Activated CD8-positive, alpha-beta T cell treated with anti-CD3 and anti-CD28 coated beads for 36 hours (primary cell): ENCODE measurements at places on chromosomes 1 and 21. TPM values are rescaled to one million over a fixed set of nuclear protein-coding genes. Genes with fewer than 3 reads are reported as not detected.

Gene TTLL7
- 1.4 TPM for total RNA-seq

DNA sequence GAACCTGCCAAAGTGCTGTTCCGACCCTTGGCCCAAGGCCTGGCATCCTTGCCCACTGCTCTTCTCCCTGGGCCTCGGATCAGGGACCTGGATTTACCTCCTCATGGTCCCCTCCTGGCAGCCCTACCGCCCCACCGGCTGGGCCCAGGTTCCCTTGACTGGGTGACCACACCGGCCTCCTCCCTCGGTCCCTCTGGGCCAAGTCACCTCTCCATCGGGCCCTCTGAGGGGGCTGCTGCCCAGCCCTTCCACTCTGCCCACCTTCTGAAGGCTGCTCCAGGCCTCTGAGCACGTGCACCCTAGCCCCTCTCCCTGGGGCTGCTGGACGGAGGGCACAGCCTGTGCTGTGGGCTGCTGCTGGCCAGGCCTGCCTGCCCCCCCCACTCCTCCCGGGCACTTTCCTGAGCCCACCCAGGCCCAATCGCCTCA is 9.3 kb upstream of the MMEL1 start:
- H3K4me1 ChIP-seq = peaks cover 7% of the 10 kb centered on the region
- DNase-seq = no peak
- no peaks in the 10 kb centered on the region for H3K27me3 ChIP-seq
- peak overlapping the region; percentile 88 for H3K4me3 ChIP-seq
- peak overlapping the region; percentile 91 for H3K27ac ChIP-seq
- peaks cover 3% of the 10 kb centered on the region for H3K36me3 ChIP-seq

Gene TMIGD3
- total RNA-seq = not detected

Gene UBASH3A
- 52.9 TPM for total RNA-seq

DNA sequence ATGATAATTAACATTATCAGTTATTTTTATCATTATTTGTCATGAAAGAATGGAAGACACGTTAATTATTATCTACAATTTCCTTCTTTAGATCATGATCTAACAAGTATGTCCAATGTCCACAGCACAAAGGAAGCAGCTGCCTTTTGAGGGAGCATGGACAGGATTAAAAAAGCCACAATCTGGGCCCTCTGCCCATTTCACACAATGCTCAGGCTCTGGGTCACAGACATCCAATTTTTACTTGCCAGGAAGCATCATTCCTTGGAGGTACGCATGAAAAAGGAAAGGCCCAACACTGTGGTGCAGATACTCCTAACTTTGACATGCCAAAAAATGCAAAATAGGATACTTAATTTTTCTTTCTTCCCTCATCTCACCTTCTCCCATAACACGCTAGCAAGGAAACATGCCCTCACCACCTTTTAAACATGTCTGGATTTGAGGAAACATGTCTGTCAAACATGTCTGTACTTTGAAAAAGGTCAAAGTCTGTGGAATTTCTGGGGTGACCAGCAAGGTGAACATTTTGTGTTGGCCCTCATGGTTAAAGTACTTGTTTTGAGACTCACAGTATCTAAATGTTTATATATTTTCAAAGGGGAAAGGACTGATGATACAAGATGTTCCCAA is 40.0 kb downstream of the GADD45A start:
- H3K36me3 ChIP-seq = no peaks in the 10 kb centered on the region
- H3K27ac ChIP-seq = no peak overlapping the region
- H3K27me3 ChIP-seq = peaks cover 3% of the 10 kb centered on the region
- DNase-seq = no peak

DNA sequence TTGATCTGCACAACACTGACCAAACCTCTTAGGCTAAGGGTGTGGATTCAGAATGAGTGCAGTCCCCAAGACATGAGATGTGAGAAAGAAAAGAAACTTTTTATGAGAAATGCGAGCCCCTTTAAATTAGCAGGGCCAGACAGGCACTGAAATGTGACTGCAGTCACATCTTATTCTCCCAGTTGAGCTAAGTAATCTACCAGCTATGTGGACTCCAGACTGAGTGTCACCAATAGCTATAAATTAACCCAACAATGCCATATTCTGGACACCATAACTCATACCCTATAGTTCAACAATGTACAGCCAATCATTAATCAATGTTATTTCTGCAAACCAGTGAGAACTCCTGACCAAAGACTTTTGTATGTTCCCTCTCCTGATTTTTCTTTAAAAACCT is 153.2 kb downstream of the COQ8A start:
- DNase-seq = no peak
- H3K4me1 ChIP-seq = no peaks in the 10 kb centered on the region
- H3K4me3 ChIP-seq = no peak overlapping the region
- H3K27me3 ChIP-seq = peaks cover 1% of the 10 kb centered on the region
- H3K27ac ChIP-seq = no peak overlapping the region

GRCh38 chr1:116559304-116559761 is 11.5 kb downstream of the CD58 start:
- peak; percentile 5 for DNase-seq
- H3K4me1 ChIP-seq = peaks cover 77% of the 10 kb centered on the region
- H3K36me3 ChIP-seq = peaks cover 31% of the 10 kb centered on the region
- H3K27me3 ChIP-seq = no peaks in the 10 kb centered on the region
